ENCODE measurements at places on chromosomes 1 and 21.

DNA sequence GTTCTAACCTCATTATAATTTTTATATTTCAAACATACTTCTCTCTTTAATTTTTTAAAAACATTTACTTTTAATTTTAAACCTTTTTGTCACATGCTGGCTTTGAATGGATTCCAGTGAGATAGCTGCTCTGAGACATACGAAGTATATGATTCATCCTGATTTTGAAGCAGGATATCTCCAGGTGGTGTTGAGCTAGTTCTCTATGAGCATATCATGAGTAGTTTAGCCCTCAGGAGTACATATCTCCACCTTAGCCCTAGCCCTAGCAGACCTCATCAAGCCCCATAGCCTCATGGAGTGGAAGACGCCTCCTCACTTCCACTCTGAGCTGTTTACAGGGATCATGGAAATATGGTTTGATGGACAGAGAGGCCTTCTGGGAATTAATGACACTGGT lies 183.2 kb upstream of the C21orf91 start:
- DNase-seq: no peak

DNA sequence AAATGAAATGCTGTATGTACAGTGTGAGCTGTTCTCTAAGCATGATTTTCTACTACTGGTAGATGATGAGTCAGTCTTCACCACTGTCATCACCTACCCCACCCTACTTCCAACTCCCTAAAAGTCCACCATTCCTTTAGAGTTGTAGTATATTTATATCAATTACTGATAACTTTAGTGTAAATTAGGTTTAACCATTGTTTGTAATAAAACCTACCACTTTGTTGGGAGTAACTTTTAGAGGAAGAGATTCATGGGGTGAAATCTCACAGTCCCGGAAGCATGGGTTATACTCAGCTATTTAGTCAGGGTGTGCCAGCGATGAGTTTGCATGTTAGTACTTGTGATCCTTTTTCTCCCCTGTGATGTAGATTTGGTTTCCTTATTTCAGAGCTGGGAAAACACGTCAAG lies 17.1 kb downstream of the MORC3 start:
- DNase-seq: no peak

GRCh38 chr1:82464362-82465001 lies 663.7 kb downstream of the ADGRL2 start:
- peak; percentile 53 for DNase-seq

DNA sequence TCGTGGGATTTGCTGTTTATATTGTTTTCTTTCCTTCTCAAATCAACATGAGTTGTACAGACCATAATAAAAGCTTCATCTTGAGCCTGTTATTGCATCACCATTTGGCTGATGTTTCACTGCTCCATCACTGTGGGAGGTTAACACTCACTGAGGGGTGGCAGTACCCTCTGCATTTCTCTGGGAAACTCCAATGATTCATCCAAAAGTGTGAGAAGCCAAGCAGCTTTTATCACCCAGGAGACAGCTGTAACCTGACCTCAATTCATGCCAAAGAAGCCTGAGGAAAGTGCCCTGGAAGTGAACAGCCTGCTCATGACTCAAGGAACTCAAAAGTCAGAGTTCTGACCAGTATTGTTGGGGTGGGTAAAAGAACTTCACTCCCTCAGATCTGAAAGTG lies 84.1 kb downstream of the GPR88 start:
- DNase-seq: no peak

DNA sequence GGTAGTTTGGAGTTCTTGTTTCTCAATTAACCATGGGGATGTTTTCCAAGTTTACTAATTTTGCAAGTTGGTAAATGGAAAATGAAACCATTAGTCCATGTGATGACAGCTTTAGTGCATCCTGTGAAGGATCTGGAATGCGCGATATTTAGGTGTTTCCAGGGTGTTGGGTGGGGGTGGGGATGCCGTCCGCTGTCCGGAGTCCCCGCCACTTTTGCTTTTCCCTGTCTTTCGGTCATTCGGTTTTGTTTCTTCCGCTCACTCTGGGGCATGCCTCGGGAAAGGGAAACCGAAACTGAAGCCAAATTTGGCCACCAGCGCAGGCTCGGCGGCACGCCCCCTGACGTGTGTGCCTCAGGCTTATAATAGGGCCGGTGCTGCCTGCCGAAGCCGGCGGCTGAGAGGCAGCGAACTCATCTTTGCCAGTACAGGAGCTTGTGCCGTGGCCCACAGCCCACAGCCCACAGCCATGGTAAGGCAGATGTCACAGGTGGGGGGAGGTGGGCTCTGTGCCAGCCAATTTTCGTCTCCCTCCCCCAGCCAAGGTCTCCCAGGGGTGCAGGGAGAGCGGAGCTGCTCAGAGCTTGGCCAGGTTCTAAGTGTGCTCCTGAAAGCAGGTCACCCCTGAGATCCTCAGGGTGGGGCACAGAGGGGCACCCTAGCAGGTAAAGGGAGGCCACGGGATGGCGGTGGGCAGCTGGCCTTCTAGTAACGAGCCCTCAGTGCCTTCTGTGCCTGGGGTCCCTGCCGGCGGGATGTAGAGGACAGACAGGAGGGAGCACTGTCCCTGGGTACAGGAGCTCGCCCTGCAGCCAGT lies at the start of gene ISG15:
Gene ISG15 (plus strand): TSS at position 393 of the 817 bp plus-strand sequence. CDS start 77 bp downstream, at position 470.
- DNase-seq: peak; percentile 78

DNA sequence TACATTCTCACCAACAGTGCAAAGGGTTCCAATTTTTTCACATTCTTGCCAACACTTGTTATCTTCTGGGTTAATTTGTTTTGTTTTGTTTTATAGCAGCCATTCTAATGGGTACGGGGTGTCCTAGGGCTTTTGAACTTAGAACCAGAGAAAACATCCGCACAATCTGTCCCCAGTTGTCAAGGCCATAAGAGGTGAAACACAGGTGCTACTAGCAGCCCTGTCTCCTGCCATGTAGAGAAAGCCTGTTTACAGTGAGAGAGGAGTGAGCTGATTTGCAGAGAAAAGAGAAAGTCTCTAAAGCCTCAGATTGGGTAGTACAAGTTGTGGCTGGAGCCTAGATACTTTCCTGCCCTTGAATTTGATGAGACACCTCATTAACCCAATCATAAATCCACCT lies 46.4 kb upstream of the BMP8B start:
- no peak for DNase-seq

GRCh38 chr1:68051475-68051874 lies 1.0 kb upstream of the DIRAS3 start:
- DNase-seq: no peak

GRCh38 chr1:153883223-153883622 lies 39.5 kb downstream of the GATAD2B start:
- DNase-seq: no peak

Data from NCI-H345 (cell line).